ENCODE measurements at places on chromosomes 5 and 9. TPM values are rescaled to one million over a fixed set of nuclear protein-coding genes. Genes with fewer than 3 reads are reported as not detected.

DNA sequence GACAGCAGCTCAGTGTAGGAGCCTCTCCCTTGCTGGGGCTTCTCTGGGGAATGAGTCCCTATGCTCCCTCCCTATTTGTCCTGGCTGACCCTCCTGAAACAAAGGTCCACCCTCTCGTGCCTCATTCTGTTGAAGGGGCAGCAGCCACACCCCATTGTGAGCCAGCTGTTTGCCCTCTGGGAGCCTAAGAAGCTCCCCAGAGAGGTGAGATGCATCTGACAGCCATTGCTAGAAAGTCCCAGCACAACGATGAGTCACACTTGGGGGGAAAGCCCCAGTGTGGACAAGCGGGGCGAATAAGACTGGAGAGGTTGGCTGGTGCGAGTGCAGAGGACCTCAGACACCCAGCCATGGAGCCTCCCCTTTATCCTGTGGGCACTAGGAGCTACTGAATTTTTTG is 101.4 kb downstream of the PPARGC1B start:
- peaks cover 7% of the 10 kb centered on the region for H3K4me1 ChIP-seq
- no peak overlapping the region for H3K4me3 ChIP-seq
- peak overlapping the region; percentile 11 for H3K27ac ChIP-seq
- H3K36me3 ChIP-seq = peaks cover 25% of the 10 kb centered on the region
- no peaks in the 10 kb centered on the region for H3K27me3 ChIP-seq

- no peak overlapping the region for H3K4me3 ChIP-seq
- no peak overlapping the region for H3K27ac ChIP-seq
- H3K4me1 ChIP-seq = peaks cover 13% of the 10 kb centered on the region
- no peak for DNase-seq
- H3K27me3 ChIP-seq = peaks cover 9% of the 10 kb centered on the region
These were observed 23.7 kb upstream of the PTGES start for GRCh38 chr9:129776566-129776937.

KIF27 gene
- 3.8 TPM for total RNA-seq

PDE6A gene
- not detected for total RNA-seq

GRCh38 chr5:177327539-177328522 is 16.1 kb upstream of the MXD3 start:
- no peak overlapping the region for H3K4me3 ChIP-seq
- H3K4me1 ChIP-seq = peaks cover 2% of the 10 kb centered on the region

SH3TC2 gene
- total RNA-seq = not detected

DNA sequence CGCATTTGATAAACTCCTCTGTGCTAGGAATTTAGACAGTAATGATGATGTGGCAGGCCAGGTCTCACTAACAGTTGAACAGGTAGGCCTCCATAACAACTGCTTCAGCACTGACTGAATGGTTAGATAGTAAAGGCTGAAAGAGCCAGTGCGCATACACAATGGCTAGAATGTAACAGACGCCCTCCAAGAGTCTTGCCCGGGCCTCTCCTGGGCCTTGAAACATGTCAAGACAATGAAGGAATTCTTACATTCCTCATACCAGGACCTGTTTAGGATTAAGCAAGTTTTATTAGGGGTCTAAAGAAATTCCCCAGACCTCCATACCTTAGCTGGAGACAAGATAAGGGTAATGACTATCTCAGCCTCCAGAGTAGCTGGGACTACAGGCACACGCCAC is 6.7 kb upstream of the BICD2 start:
- peaks cover 16% of the 10 kb centered on the region for H3K4me1 ChIP-seq
- H3K27ac ChIP-seq = no peak overlapping the region
- no peak overlapping the region for H3K4me3 ChIP-seq
- no peaks in the 10 kb centered on the region for H3K36me3 ChIP-seq

DNA sequence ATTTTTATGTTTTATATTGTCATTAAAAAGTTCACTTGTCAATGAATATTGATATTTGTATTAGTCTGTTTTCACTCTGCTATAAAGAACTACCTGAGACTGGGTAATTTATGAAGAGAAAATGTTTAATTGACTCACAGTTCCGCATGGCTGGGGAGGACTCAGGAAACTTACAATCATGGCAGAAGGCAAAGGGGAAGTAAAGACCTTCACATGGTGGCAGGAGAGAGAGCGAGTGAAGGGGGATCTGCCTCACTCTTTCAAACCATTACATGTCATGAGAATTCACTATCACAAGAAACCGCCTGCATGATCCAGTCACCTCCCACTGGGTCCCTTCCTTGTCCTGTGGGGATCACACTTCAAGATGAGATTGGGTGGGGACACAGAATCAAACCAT is 27.4 kb downstream of the SRD5A1 start:
- DNase-seq = no peak
- no peak overlapping the region for H3K4me3 ChIP-seq
- peaks cover 5% of the 10 kb centered on the region for H3K4me1 ChIP-seq
- H3K27me3 ChIP-seq = no peaks in the 10 kb centered on the region
- H3K36me3 ChIP-seq = peaks cover 21% of the 10 kb centered on the region
- no peak overlapping the region for H3K27ac ChIP-seq

DNA sequence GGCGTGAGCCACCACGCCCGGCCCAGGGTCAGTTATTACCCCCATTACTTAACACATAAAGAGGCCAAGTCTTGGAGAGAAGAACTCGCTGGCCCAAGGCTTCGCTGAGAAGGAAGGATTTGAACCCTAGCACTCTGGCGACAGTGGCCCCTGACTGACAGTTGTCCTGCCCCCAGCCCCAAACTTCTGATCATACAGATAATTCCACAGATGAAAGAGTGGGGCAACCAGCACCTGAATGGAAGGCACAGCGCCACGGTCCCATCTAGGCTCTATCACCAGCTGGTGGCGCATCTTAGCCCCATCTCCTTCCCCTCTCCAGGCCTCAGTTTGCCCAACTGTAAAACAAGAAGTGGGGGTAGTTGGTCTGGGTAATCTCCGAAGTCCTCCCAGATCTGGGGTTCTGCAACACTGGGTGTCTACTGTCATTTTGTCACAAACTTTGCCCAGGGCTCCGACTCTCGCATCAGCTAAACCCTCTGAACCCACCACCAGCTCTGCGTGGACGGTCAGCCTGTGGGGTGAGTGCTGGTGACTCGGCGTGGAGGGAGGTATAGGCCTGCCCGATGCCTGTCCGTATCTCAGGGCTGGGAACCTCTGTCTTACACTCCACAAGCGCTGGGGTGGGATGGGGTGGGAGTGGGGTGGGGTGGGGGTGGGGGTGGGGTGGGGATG is 209.3 kb downstream of the C9orf50 start:
- peaks cover 2% of the 10 kb centered on the region for H3K36me3 ChIP-seq
- no peak for DNase-seq

DNA sequence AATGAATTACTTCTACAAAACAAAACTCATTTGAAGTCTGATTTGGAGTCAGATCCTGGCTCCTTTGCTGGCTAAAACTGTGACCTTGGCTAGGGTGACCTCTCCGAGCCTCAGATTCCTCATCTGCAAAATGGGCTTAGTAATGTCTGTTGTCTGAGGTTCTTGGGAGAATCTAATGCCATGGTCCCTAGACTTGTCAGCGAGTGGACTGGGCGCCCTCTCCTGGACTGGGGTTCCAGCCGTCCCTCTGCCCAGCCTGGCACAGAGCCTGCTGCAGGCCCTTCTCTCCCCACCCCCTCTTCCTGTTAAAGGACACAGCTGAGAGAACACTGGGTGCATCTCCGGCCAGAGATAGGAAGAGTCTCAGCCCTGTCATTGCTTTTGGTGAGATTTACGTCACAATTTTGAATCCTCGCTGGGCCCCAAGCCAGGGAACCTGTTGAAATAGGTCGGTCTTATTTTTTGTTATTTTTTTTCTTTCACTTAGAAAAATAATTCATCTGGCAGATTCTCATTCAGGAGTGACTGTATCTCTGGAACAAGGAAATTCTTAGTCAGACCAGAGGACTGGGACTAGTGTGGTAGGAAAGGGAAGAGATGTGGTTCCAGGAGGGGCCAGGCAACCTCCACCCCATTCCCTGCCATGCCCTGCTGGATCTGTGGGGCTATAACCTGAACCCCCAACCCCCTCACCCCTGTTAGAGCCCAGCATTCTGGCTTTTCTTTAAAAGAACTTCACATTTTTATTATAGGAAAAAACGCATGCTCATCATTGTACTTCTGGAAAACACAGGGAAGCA is 48.2 kb upstream of the RPL26L1 start:
- H3K27ac ChIP-seq = no peak overlapping the region
- no peaks in the 10 kb centered on the region for H3K27me3 ChIP-seq
- DNase-seq = peak; percentile 63
- H3K36me3 ChIP-seq = peaks cover 8% of the 10 kb centered on the region
- H3K4me3 ChIP-seq = no peak overlapping the region

DNA sequence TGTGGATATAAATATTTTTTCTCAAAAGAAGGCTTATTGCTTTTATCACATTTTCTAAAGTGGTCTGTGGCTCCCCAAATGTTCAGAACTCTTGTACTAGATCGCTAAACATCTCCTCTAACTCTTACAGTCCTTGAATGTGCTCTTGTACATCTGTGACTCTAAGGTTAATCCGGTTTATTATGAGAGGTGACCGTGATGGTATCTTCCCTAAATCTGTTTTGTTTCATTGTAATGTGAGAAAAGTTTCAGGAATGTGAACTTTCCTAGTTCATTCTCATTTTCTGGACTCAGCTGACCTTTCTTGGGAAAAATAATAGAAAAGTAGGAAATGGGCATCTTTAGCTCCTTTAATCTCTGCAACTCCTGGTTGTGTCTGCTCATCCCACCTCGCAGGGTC is 94.5 kb upstream of the CD180 start:
- H3K4me1 ChIP-seq = no peaks in the 10 kb centered on the region
- H3K4me3 ChIP-seq = no peak overlapping the region
- H3K27ac ChIP-seq = no peak overlapping the region

GRCh38 chr5:124328201-124328600 is 418.2 kb downstream of the ZNF608 start:
- no peaks in the 10 kb centered on the region for H3K4me1 ChIP-seq
- H3K27me3 ChIP-seq = no peaks in the 10 kb centered on the region
- no peak overlapping the region for H3K4me3 ChIP-seq
- no peaks in the 10 kb centered on the region for H3K36me3 ChIP-seq
- H3K27ac ChIP-seq = no peak overlapping the region
- DNase-seq = no peak

DNA sequence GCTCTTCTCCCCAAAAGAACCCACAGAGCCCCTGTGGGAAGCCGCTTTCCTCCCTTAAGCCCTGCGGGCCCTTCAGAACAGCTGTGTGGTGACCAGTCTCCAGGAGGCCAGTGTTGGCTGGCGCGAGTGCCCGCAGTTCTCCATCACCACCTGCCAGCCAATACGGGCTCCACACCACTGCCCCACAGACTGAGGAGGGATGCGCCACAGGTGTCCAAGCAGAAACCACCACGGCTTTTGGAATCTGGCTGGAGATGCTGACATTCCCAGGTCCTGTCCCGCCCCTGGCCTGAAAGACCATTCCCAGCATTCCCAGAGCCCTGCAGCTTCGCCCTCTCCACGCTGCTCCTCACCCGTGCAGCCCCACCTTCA is 12.8 kb downstream of the CCNI2 start:
- no peaks in the 10 kb centered on the region for H3K27me3 ChIP-seq
- no peak for DNase-seq
- H3K4me3 ChIP-seq = no peak overlapping the region
- no peak overlapping the region for H3K27ac ChIP-seq
- H3K36me3 ChIP-seq = peaks cover 1% of the 10 kb centered on the region
- peaks cover 2% of the 10 kb centered on the region for H3K4me1 ChIP-seq

DNA sequence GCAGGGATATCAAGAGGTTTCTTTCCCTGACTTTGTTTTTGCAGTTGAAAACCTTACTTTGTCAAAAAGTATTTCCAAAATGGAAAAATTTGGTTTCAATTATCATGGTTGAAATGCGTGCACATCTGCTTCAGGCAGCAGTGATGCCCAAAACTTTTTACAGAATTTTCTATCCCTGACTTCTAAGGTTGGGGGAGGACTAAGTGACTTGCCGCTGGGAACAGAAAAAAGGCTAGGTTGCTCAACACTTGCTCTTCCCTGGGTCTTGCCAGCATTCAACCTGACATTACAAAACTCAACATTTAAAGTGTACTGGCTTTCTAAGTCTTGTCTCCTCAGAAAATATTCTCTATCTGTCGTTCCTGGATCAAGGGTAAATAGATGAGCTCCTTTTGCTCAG is 4.7 kb downstream of the KLHL3 start:
- H3K27me3 ChIP-seq = no peaks in the 10 kb centered on the region
- H3K4me3 ChIP-seq = no peak overlapping the region
- peaks cover 47% of the 10 kb centered on the region for H3K4me1 ChIP-seq
- H3K27ac ChIP-seq = no peak overlapping the region

- no peak for DNase-seq
- H3K36me3 ChIP-seq = no peaks in the 10 kb centered on the region
- H3K4me3 ChIP-seq = no peak overlapping the region
- H3K27me3 ChIP-seq = no peaks in the 10 kb centered on the region
- H3K27ac ChIP-seq = no peak overlapping the region
These were observed 436.7 kb downstream of the CETN3 start for GRCh38 chr5:89972901-89973300.

All from activated naive CD4-positive, alpha-beta T cell treated with anti-CD3 and anti-CD28 coated beads for 36 hours (primary cell).